Fibroblast of villous mesenchyme (primary cell): ENCODE measurements at places on chromosomes 11 and 22. TPM values are rescaled to one million over a fixed set of nuclear protein-coding genes. Genes with fewer than 3 reads are reported as not detected.

ACTN3 gene
- under 0.01 TPM in 1 of 2 replicates, not detected in the other for total RNA-seq

GRCh38 chr11:133712051-133712560 is 133.2 kb downstream of the SPATA19 start:
- DNase-seq, result no peak

GRCh38 chr22:40367342-40367741 is 3.1 kb upstream of the SGSM3 start:
- peak; percentile 29 for DNase-seq

- no peak for DNase-seq
These were observed 205.4 kb downstream of the DBX1 start for GRCh38 chr11:19954899-19955298.
